ENCODE measurements at places on chromosomes 12 and 14. TPM values are rescaled to one million over a fixed set of nuclear protein-coding genes. Genes with fewer than 3 reads are reported as not detected.

DNA sequence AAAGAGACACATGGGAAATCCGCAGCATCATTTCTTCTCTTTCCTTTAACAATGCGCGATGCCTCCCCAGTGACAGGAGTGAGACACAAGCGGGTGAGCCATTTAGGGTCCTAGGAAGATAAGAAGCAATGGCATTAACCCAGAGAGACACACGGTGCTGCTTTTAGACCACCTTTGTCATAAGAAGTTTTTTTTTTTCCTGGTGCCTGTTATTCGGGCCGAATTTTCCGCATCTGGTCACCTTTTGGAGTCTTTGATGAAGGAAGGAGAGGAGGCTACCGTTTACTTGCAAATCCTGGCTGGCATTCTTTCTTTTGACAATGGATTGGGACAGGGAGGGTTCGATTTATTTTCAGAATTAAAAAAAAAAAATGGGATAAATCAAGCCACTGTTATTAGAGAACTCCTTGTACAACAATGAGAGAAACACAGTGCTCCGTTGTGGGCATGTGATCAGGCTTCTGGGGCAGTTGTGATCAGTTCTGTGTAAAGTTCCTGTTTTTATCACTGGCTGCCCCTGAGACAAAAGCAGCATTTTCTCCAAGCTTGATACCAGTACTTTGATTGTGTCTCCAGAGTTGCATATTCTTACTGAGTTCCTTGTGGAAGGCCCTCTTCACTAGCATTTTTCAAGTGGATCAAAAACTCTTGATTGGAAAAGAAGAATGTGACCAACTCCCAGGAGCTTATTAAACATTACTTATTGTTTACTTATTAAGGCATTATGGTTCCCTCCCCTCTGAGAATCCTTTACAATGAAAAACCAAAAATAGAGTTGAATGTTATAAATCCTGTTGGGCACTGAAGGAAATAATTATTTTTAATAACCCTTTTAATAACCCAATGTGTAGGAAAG is 1.1 kb downstream of the DIP2B start:
- DNase-seq = no peak

DNA sequence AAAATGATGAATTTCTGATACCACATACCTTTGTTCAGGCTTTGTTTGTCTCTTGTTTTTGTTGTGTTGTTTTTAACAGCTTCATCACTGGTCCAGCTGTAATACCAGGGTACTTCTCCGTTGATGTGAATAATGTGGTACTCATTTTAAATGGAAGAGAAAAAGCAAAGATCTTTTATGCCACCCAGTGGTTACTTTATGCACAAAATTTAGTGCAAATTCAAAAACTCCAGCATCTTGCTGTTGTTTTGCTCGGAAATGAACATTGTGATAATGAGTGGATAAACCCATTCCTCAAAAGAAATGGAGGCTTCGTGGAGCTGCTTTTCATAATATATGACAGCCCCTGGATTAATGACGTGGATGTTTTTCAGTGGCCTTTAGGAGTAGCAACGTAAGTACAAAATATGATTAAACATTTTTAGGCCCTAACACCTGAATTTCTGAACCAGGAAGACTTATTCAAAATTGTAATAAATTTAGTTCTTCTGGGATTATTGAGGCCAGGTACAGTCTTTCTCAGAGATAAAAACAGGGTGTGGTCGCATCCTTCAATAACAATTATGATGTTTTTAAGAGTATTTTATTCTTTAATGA is 22.4 kb downstream of the RXYLT1 start:
- DNase-seq = no peak

DNA sequence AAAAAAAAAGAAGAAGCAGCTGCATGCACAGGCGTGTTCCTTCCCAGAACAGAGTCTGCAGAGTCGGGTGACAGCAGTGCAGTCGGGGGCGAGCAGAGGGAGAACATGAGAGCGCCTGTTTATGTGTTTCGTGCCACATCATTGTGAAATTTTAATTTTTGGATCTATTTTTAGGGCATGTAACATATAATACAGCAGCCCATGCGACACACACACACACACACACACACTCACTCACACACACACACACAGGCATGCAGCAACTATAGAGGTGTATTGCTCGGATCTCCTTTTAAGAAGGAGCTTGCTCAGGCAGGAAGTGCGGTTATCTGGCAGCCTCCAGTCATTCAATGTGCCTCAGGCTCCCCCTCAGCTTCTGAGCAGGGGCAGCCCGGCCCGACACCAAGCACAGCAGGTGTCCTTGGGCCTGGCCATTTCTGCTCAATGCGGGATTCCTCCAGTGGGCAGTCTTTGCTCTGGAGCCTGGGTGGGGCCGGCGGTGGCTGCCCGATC is 71.8 kb downstream of the ZNF664 start:
- no peak for DNase-seq

DNA sequence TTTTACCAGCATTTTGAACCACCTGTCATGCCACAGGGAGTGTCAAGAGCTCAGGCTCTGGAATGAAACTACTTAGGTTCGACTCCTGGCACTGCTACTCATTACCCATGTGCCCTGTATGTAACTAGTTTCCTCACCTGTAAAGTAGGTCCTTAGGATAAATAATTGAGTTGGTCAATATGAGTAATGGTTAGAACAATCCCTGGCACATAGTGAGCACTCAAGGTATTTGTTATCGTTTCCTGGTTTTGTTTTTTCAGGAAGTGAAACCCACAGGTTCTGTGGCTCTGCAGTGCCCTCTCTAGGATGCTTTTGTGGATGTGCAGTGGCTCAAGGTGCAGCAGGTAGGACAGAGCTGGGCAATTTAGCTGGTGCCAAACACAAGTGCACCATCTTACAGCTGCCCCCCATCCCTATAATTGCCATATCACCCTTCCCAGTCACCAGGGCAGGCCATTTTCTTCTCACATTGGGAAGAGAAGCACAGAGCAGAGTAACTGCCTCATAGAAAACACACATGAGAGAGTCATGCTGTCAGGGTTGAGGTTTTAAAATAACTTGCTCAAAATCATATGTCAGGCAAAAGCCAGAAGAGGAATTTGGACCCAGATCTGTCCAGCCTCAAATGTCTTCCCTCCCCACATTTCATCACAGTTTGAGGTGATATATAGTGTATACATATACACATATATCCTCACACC is 297.5 kb downstream of the RPAP3 start:
- peak; percentile 59 for DNase-seq

DNA sequence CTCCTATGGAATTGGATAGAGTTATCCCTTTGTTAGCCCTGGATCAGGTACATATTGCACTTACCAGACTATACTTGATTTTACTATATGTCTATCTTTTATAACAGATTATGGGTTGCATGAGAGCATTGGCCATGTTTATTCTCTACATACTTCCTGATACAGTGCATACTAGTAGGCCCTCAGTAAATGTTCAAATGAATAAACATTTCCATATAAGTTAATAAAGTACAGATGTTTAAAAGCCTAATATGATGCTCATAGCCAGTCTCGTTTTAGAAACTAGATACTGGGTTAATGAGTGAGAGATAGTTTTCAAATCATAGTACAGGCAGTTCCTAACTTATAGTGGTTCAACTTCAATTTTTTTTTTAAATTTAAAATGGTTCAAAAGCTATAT is 39.5 kb upstream of the TOMM20L start:
- no peak for DNase-seq

ITGB7 gene
- 0.30 TPM for total RNA-seq

DNA sequence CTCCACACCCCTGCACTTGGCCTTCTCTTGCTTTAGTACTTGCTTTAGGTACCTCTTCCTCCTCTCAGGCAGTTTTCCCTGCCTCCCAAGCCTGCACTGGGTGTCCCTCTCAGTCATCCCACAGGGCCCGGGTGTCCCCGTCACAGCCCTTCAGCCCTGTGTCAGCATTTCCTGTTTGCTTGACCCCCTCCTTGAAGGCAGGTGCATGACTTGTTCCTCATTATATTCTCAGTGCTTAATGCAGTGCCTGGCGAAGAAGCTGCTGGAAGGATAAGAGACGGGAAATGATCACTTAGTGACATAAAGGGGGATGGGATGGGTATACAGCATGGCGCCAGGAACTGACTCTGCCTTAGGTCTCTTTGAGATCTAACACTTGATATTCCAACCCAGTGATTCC is 61.5 kb downstream of the IQSEC3 start:
- DNase-seq = no peak

DNA sequence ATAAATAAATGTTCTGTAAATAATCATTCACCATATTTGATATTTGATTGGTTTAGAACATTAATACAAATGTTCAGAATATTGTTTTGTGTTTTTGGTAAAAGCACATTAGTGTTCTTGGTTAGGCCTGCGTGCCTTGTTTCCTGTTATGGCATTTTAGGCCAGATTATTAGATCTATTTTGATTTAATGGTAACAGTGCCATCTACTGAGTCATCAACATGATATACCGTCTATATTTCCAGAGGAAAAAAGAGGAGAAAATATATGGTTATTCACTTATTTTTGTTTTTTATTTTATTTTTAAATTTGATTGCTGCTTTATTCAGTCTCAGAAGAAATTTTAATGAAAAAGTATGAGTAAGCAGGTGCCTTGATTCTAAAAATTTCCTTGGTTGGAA is 60.3 kb downstream of the GPHN start:
- DNase-seq = no peak

SMIM41 gene
- total RNA-seq = not detected

- no peak for DNase-seq
Observed at GRCh38 chr14:85953265-85953664, 423.3 kb downstream of the FLRT2 start.

DNA sequence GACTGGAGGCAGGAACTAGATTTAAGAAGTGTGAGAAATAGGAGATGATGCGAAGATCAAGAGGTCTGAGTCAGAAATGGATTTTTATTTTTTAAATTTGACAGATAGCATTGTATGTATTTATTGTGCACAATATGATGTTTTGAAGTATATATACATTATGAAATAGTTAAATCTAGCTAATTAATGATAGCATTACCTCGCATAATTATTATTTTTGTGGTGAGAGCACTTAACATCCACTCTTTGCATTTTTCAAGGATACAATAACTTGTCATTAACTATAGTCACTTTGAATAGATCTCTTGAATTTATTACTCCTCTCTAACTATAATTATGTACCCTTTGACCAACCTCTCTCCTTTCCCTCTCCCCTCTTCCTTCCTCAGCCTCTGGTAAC is 3.7 kb downstream of the SMOC1 start:
- no peak for DNase-seq

- DNase-seq = no peak
Observed at GRCh38 chr12:30814295-30814655, 59.5 kb upstream of the CAPRIN2 start.
